ENCODE measurements at places on chromosomes 6 and 20. TPM values are rescaled to one million over a fixed set of nuclear protein-coding genes. Genes with fewer than 3 reads are reported as not detected.

Gene PMEPA1
- total RNA-seq = 2.7 TPM

DNA sequence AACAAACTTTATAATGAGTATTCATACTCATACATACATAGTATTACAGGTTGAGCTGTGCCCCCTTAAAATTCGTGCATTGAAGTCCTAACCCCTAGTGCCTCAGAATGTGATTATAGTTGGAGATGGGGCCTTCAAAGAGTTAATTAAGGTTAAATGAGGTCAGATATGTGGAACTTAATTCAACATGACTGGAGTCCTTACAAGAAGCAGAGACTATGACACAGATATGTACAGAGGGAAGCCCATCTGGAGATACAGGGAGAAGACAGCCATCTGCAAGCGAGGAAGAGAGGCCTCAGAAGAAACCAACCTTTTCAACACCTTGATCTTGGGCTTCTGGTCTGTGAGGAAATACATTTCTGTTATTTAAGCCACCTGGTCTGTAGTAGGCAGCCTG is 536.1 kb upstream of the AGPAT4 start:
- ATAC-seq = no peak

DNA sequence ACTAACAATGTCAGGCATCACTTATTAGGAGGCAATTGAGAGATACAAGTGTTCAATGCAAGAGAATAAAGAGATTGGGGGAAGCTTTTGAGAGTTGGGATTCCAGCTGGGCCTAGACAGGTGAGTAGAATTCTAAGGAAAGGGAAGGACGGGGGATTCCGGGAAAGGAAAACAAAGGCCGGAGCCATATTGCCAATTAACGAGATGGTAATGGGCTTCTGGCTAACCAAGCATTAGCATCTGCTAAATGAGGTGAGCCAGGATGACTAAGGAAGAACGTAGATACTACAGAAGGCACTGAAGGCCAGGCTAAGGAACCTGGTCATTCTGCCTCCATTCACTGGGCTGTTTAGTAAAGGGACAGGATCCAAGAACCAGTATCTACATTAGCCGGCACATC is 10.5 kb downstream of the FYN start:
- no peak for ATAC-seq

GRCh38 chr6:140041056-140041455 is 666.6 kb upstream of the CITED2 start:
- no peak for ATAC-seq

- no peak for ATAC-seq
Measured at GRCh38 chr6:138502546-138502945, 3.3 kb upstream of the NHSL1 start.

DNA sequence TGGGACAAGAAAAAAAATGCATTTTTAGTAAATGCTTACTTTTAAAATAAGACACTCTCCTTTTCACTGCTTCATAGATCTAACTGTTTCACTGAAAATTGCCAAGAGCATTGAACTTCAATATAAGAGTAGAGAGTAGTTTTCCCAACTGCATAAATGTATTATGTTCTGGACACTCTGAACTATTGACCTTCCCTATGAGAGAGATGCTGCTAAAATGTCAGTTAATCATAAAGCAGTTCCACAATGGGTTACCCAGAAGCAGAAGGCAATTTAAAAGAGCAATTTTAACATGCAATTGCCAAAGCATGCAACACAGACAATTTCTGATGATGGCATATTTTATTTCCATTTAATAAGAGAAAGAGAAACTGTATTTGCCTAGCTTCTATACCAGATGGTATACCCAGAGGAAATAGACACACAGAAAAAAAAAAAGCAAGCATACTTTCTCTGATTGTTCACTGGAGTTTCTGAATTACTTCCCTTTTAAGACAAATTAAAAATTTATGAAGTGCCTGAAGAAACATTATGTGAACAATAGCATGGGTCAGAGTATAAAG is 279.1 kb upstream of the THEMIS start:
- ATAC-seq = no peak

- ATAC-seq = no peak
Measured at GRCh38 chr20:10532361-10532760, 97.3 kb downstream of the SLX4IP start.

Measured in esophagus mucosa (tissue), 1 donor.